Right lung (tissue), 10 donors: ENCODE measurements at places on chromosomes 3 and 15. TPM values are rescaled to one million over a fixed set of nuclear protein-coding genes. Genes with fewer than 3 reads are reported as not detected.

DNA sequence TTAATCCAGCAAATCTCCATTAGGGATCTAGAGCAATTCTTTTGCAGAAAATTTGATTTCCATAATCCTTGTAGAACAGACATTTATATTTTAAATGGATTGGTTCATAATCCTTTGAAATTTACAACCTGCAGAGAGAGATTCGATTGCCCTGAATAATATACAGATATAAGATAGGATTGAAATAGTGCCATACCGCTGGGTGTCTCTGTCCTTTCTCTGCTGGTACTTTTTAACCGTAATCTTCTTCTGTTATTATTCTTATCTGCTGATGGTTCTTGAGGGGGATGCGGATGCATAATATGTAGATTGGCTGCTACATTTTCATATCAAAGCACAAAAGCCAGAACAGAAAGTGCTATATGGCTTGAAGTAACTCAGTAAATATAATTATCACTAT lies 182.2 kb downstream of the CFAP20DC start:
- DNase-seq, result no peak

DNA sequence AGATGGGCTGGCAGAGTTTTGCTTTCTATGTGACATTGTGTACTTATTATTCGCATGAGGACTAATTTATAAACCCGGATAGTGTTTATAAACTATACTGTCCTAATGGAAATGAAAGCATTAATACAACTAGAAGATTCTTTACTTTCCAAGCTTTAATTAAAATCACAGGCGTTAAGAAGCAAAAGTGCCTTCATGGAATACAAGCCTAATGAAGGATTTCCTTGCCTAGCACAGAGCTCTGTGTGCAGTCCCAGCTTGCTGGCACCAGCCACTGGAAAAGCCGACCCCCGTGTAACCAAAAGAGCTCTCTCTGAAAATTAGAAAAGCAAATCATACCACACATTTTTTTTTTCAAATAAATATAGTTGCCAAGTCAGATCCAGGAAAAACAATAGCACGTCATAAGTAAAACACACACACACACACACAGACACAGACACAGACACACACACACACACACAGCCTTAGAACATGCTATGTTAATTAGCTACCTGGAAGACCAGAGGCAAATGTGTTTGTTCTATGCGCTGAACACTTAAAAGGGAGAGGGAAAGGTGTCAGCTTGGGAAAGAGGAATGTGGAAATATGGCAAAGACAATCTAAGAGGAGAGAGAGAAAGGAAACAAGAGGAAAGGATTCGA lies 1084.2 kb downstream of the TUSC7 start:
- DNase-seq, result peak; percentile 16

- DNase-seq, result no peak
These were observed 53.4 kb downstream of the OXSM start for GRCh38 chr3:25843332-25843731.

Gene LCTL
- 0.35 TPM for polyA plus RNA-seq

Gene AHSG
- not detected for polyA plus RNA-seq

GRCh38 chr3:27431116-27431515 lies 53.1 kb downstream of the SLC4A7 start:
- DNase-seq, result no peak

DNA sequence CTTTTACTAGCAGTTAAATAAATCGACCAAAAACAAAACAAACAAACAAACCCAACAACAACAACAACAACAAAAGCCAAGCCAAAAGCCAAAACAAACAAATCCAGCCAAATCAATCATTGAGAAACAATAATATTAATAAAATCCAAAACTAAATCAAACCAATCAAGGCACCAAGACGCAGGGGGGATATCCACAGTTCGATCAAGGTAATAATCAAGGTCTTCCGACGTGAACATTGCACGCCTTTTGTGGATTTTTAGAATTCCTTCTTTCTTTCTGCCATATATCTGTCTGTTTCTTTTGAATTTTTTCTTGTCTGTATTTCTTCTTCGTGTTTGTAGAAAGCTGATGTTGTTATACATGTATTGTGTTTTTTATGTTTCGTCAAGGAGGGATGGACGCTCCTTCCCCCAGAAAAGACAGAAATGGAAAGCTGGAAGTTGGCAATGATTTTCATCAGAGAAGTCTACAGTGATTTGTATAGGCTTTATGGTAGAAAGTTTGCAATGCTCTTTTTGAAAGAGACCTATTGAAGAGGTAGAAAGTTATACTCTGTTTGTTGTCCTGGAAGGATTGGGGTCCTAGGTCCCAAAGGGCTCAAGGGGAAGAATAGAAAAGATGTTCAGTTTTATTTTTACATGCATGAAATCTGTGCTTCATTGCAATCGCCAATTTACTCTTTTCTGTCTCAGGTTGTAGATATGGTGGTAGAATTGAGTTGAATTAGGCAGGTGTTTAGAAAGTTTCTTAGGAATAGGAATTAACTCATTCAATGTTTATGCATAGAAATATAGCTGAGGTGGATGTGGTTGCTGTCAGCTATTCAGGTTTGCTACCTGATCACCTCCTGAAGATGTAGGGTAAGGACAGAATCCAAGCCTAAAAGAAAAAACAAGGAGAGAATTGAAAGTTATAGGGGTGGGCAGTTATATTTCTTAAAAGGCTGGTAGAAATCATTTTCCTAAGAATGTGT lies 1.2 kb downstream of the ARPP21 start:
- DNase-seq, result no peak

- no peak for DNase-seq
These were observed 16.4 kb downstream of the CCDC12 start for GRCh38 chr3:46960081-46960701.

DNA sequence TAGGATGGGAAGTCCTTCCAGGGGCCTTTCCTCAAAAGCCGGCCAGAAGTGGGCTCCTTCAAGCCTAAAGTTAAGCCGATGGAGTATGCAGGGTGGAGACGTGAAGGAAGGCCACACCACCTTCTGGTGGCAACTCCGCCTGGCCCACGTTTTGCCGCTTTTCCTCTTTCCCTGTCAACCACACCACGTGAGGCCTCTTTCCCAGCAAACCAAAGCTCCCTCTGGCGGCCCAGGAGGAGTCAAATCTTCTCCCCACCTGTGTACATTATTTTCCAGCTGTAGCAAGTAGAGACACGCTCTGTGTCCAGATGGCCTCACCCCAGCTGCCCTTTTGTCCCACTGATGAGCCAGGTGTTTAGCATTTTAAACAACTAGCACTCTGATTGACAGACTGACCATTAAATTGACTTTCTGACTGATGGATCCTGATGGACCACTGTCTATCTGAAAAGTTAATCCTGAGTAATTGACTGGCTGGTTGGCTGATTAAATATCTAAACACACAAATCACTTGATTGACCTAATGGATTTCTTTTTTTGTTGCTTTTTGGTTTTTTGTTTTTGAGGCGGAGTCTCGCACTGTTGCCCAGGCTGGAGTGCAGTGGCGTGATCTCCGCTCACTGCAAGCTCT lies 59.6 kb upstream of the ZBTB38 start:
- DNase-seq, result no peak

- DNase-seq, result no peak
These were observed 180.4 kb upstream of the CTNNB1 start for GRCh38 chr3:41018855-41019254.

DNA sequence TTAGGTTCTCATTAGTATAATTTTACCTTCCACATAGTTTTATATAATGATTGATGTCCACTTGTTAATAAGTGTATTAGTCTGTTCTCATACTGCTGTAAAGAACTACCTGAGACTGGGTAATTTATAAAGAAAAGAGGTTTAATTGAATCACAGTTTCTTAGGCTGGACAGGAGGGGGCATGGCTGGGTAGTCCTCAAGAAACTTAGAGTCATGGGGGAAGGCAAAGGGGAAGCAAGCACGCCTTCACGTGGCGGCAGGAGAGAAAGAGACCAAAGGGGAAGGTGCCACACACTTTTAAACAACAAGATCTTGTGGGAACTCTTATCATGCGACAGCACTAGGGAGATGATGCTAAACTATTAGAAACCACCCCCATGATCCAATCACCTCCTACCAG lies 19.2 kb downstream of the DZIP3 start:
- DNase-seq, result no peak

Gene GOLGA8T
- not detected for polyA plus RNA-seq

DNA sequence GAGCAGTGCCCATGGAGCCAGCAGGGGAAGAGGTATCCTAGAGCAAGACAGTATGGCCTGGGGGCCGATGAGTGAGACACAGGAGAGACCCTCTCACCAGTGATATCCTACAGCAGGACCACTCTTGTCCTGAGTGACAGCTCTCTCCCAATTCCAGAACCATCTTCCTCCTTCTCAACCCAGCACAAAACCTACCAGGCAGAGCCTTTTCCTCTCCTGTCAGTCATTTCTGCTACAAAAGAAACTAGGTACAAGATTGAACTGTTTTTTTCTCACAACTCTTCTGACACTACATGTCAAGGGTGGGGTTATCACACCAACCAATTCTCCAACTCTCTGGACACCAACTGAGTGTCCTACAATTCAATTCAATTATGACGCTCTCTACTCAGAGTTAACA lies 506.6 kb downstream of the EPHB1 start:
- no peak for DNase-seq

- no peak for DNase-seq
These were observed 401.9 kb upstream of the IL12A start for GRCh38 chr3:159586571-159587202.

- DNase-seq, result no peak
These were observed 473.3 kb upstream of the NR2F2 start for GRCh38 chr15:95857124-95857757.

GRCh38 chr15:42499858-42500609 lies 4.6 kb downstream of the SNAP23 start:
- no peak for DNase-seq
